ENCODE measurements at places on chromosomes 11 and 22.
A peak's percentile ranks its signal among the peaks of the same experiment; 100 is the strongest.

GRCh38 chr11:132520199-132520598 is 1012.1 kb downstream of the OPCML start:
- DNase-seq: no peak

DNA sequence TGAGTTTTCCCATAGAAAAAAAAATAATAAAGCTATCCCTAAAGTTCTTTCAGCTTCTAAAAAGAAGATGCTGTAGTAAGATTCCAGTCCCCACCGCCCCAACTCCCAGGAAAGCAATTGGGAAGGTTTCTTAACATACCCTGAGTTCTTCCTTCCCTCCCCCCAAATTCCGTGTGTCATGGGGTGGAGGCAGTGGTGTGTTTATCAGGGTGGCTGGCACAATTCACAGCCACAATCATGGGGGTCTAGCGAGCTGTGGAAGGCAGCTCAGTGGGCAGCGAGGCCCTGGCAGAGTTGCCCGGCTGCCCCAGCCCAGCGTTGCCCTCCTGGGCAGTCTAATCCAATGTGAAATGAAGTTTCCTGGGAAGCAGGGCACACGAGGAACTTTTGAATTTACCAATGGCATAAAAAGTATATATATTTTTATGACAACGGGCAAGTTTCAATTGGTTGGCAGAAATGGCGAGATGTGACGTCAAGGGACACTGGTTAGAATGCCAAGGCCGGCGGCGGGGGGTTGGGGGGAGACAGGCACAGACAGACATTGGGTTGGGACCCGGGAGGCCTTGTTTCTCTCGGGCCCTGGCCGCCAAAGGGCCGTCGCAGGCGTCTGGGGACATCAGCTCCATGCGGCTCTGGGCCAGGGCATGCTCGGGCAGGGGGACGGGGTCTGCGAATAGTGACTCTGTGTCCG is 80.7 kb upstream of the PPARA start:
- DNase-seq: peak; percentile 76

DNA sequence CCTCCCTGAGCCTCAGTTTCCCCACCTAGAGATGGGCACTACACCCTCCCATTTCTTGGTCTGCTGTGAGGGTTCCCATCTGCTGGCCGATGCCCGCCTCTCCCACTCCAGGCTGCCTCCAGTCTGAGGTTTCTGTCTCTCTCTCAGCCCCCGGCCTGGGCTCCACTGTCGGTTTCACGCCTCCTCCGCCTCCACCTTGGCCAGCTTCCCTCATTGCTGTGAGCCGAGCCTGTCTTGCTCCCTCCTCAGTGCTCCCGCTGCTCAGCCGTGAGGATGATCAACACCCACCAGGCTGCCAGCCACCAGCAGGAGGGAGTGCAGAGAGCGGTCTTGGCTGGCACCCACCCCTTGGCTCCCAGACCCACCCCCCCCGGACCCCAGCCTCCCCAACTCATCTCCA is 61.0 kb downstream of the CYTH4 start:
- no peak for DNase-seq

- no peak for DNase-seq
Observed at GRCh38 chr22:35821654-35822053, 104.0 kb downstream of the APOL5 start.

DNA sequence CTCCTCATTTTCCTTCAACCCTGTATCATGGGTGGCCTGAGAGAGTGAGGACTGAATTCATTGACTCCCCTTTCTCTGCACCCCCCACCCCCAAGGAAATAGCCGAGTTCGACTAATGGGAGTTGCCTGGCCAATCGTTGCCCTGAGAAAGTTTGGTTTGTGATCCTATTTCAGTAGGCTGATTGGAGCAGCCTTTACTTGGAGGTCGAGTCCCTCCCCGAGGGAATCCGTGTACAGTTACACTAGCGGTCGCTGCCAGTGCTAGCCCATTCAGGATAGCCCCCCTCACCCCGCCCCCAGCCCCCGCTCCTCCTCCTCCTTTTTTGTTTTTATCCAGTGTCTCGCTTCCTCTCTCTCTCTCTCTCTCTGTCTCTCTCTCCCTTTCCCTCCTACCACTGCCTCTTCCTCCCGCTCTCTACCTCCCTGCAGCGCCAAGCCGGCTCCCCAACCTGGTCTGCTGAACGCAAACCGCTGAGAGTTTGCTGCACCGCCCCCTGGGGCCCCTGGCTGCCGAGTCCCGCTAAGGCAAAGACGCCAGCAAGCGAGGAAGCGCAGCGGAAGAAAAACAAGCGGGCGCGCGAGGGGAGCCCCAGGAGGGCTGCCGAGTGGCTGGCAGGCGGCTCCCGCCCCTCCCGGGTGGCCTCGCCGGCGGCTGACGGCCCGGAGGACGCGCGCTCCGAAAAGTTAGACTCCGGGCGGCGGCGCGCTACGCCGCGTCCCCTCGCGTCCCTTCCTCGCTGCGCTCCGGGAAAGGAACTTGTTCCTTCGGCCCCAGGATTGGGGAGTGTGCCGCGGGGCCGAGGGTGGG is at the start of gene GRAMD1B:
Gene GRAMD1B, plus strand, starts transcription at position 357 of the 808 bp plus-strand sequence. CDS start 524 bp downstream, outside the sequence.
- DNase-seq: no peak
